Cardiac muscle cell (in vitro differentiated cells and primary cell): ENCODE measurements at places on chromosomes 13 and 19.
A peak's percentile ranks its signal among the peaks of the same experiment; 100 is the strongest.

DNA sequence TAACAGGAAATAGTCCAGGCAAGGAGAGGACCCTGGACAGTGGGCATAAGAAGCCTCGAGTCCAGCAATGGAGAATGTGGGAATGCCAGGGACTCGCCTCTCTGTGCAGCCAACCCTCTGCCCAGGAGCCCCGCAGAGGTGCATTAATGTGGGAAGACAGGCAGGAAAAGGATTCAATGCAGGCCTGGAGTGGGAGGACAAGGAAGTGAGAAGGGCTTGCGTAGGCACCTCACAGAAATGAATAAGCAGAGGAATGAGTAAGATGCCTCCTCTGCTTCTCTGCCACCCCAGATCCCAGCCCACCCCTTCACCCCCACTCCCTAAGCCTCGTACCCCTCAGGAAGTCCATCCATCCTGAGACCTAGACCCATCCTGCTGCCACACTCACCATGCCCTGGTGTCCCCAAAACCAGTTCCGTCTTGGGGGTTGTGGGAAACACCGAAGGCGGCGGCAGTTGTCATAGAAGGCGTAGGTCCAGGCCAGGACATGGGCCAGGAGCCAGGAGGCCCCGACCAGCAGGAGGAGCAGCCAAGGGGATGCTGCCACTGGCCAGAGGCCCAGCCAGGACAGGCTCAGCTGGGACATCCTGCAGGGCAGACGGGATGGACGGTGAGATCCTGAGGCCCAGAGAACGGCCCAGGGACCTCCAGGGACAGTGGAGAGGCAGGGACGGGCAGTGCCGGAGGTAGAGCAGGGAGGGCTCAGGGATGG, 692 bp downstream of the CYP4F2 start:
- no peak for DNase-seq

GRCh38 chr19:18785179-18786124, 5.7 kb downstream of the COMP start:
- DNase-seq: peak; percentile 64

DNA sequence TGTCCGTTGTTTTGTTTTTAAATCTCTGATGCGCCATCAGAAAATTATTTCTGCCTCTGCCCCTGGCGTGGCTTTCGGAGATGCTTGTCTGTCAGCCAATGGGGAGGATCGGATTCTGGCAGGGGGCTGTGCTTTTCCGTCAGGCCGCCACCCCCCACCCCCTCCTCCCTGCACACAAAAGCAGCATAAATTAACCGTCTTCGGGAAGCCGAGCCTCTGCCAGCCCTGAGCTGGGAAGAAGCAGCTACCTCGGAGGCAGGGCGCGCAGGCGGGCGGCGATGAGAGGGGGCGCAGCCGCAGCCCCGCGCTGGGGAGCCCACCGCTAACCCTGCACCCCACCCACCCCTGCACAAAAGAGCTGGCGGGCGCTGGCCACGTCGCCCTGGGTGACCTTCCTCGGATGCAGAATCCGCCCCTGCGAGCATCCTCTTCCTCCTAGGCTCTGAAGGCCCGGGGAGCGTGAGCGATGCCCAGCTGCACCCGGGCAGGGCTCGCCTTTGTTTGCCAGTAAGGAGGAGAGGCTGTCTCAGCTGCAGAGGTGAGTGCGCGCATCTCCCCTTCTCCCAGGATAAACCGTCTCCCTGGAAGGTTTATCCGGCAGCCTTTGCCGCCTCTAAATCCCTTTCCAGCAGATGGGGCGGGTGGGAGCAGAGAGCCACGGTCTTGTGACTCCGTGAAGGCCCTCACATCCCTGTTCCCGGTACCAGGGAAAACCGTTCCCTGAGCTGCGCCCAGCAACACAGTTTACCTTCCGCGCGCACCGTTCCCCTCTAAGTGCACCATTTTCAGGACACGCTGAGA, at the start of gene ATCAY:
ATCAY (plus strand) TSS at position 215 of the 801 bp plus-strand sequence. CDS start 5,083 bp downstream, outside the sequence.
- peak; percentile 27 for DNase-seq

GRCh38 chr19:18298601-18299000, 17.2 kb upstream of the JUND start:
- no peak for DNase-seq

- DNase-seq: peak; percentile 61
Measured at GRCh38 chr13:32969516-32969941, 46.7 kb upstream of the KL start.

GRCh38 chr13:95204231-95204765, 97.0 kb downstream of the ABCC4 start:
- DNase-seq: no peak

DNA sequence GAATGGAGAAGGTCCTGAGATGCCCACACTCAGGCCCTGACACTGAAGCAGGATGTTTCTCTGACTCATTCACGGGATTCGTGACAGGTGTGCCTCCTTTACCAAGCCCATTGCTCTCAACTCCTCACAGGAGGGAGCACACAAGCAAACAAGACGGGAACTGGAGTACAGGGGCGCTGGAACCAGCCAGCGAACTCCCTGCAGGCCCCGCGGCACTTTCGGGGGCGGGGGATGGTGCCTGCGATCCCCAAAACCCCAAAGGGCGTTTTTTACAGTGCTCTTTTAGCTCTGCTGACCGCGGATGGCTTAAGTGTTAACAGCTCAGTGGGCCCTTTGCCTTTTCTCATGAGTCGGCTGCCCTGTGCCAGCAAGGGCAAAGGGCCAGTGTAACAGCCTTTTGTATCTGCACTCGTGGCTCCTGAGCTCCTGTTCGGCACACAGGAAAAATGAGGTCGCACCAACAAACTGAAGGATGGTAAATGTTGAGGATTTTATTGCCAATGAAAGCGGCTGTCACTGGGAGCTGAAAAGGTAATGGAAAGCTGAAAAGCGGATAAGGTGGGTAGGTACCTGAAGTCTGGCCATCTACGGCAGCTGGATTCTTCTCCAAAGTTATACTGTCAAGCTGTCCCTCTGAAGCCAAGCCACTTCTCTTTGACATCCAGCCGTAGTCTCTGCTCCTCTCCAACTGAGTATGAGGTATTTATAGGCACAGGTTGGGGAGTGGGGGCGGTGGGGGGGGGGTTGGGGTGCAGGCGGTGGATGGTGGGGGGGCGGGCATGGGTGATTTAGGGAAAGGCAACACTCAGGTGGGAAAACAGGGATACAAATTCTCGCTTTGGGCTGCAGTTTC, 65.0 kb upstream of the TRPC4 start:
- no peak for DNase-seq

- DNase-seq: no peak
Measured at GRCh38 chr13:80473695-80474094, 132.8 kb upstream of the SPRY2 start.

- no peak for DNase-seq
Measured at GRCh38 chr13:85427416-85427815, 371.8 kb downstream of the SLITRK6 start.

GRCh38 chr19:29724102-29724641, 9.1 kb upstream of the C19orf12 start:
- peak; percentile 18 for DNase-seq

GRCh38 chr19:48342414-48342738, 17.0 kb downstream of the EMP3 start:
- no peak for DNase-seq

GRCh38 chr19:45523642-45524256, 16.5 kb downstream of the VASP start:
- peak; percentile 92 for DNase-seq

- no peak for DNase-seq
Measured at GRCh38 chr13:112453207-112453829, 77.2 kb downstream of the SPACA7 start.

GRCh38 chr13:88483202-88483601, 812.0 kb downstream of the SLITRK5 start:
- no peak for DNase-seq

- no peak for DNase-seq
Measured at GRCh38 chr13:40101708-40102359, 446.4 kb downstream of the COG6 start.

DNA sequence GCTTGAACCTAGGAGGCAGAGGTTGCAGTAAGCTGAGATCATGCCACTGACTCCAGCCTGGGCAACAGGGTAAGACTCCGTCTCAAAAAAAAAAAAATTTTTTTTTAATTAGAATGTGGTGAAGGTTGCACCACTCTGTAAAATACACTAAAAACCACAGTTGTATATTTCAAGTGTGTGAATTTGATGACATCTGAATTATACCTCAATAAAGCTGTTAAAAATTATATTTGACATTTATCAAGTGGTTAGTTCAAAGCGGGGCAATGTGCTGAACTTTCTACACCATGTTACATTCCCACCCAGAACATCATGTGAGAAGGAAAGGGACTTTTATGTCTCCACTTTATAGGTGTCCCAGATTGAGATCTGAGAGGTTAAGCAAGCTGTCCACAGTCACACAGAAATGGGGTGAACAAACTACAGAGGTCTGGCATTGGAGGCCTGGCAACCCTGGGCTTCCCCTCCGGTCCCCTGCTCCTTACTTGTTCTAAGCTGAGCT, 5.9 kb upstream of the S1PR5 start:
- no peak for DNase-seq

- DNase-seq: no peak
Measured at GRCh38 chr13:43305416-43305815, 282.0 kb downstream of the DNAJC15 start.

DNA sequence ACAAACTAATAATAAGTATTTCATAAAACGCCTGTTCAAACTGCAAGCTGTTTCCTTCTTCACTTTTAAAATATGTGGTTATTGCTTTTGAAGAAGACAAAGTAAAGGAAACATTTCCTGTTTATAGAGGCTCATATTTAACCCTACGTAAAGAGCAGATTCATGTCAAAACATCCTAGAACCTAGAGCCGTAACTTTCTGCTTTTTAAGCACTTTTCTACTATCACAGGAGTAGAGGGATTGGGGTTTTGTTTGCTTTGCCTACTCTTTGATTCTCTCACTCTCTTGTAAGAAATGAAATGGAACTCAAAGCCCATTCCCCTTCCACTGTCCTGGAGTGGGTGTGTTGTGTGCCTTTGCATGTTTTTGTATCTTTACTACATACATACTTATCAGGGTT, 54.0 kb upstream of the GPR183 start:
- no peak for DNase-seq

DNA sequence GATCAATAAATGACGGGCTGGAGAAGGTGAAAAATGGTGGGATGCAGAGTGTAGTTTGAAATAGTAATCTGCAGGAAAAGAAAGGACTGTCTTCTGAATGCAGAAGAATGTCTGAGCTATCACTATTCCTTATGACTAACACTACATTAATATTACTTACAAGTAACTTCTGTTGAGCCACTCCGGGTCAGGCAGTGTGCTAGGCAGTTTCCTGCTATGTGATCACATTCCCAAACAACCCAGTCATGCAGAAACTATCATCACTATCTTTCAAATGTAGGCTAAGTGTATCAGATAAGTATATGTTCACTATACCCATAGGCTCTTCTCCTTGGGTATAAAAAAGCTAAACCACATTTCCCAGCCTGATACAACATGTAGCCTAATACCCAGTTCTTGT, 6.6 kb downstream of the ZNF599 start:
- DNase-seq: no peak

DNA sequence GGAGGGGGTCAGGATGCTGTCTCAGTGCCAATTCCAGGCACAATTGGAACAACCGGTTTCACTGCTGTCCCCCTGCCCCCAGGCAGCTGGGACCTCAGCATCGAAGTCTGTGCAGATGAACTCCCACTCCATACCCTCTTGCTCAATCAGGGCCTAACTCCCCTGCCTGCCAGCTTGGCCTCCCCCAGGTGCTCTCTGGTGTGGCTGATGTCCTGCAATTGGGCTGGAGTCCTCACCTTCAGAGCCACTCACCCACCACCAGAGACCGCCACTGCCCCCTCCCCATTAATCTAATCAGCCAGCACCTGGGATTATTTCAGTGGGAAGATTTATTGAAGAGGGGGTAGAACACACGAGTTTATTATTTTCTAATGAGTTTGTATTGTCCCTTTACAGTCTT, 118.8 kb downstream of the MIPEP start:
- DNase-seq: no peak

GRCh38 chr19:35549174-35549788, 3.9 kb downstream of the TMEM147 start:
- peak; percentile 89 for DNase-seq

DNA sequence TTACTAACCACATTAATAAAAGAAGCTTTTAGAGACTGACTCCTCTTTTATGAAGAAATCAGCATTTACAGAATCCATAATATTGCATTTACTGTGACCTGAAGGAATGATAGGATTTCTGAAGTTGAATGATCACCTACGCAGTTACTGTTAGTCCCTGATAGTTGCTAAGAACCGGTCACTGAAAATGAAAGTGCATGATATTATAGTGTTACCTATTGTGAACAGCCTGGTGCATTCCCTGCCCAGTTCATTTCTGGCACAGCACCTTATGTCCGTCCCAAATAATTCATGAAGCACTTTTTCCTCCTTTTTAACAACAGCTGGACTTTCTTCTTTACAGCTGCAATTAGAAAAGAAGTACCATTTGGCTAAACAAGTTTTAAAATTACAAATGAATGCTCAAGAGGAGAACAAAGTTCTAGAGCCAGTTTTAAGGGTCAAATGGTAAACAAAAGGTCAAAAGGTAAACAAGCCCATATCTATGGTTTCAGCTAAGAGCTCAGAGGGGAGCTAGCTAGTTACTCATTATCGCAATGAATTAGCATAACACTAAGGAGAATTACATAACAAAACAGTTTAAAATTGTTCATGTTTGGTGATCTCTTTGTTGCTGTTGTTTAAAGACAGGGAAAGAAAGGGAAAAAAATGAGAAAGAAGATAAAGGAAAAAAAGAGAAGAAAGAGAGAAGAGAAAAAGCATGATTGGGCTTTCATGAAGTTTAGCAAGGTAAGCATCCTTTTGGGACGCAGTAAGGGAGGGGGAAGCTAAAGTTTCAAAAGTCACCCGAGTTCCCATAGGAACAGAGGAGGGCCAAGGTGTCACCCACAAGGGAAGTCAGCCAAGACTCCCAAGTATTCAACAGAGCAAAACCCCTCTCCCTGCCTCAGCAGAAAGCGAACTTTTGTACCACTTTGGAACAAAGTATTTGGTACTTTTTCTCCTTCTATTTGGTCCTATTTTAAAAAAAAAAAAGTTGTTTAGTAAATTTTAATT, 50.2 kb downstream of the FLT3 start:
- no peak for DNase-seq

DNA sequence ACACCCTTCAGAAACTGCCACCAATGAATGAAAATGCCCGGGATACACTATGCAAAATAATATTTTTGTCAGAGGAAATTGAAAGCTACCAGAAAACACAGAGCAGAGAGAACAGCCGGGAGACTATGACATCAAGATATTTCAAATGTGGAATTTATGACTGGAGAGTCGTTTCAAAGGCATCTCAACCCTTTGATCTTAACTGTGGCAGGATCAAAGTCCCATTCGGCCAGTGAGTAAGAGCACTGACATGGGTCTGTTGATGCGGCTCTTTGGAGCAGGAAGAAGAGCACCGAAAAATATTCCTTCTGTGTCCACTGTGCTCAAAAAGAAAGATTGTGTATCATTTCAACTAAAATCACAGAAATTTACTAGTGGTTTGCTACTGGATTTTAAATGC, 201.9 kb downstream of the RFC3 start:
- no peak for DNase-seq
